ENCODE measurements at places on chromosomes 3 and 15.
A peak's percentile ranks its signal among the peaks of the same experiment; 100 is the strongest.

DNA sequence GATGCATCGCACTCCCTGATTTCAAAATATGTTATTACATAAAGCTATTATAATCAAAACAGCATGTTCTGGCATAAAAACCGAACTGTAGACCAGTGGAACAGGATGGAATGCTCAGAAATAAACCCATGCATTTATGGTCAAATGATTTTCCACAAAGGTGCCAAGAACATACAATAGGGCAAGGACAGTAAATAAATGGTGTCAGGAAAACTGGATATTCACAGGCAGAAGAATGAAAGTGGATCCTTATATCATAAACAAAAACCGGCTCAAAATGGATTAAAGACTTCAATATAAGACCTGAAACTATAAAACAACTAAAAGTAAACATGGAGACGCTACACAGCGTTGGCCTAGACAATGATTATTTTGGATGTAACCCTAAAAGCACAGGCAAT, 22.6 kb downstream of the USP50 start:
- DNase-seq = no peak

GRCh38 chr3:81300324-81300927, 461.0 kb downstream of the GBE1 start:
- DNase-seq = no peak

DNA sequence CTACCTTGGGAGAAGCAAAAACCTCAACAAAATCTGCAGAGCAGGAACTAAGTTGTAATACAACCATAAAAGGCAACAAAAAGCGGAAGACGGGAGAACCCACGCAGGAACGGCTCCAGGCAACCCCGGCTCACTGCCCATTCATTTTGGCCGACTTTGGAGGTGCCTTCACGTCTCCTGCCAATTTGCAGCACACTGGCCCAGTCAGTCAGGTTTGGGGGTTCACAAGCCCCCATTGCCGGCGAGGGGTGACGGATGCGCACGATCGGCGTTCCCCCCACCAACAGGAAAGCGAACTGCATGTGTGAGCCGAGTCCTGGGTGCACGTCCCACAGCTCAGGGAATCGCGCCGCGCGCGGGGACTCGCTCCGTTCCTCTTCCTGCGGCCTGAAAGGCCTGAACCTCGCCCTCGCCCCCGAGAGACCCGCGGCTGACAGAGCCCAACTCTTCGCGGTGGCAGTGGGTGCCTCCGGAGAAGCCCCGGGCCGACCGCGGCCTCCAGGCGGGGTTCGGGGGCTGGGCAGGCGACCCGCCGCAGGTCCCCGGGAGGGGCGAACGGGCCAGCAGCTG, 463 bp downstream of the TERC start:
- DNase-seq = peak; percentile 44

DNA sequence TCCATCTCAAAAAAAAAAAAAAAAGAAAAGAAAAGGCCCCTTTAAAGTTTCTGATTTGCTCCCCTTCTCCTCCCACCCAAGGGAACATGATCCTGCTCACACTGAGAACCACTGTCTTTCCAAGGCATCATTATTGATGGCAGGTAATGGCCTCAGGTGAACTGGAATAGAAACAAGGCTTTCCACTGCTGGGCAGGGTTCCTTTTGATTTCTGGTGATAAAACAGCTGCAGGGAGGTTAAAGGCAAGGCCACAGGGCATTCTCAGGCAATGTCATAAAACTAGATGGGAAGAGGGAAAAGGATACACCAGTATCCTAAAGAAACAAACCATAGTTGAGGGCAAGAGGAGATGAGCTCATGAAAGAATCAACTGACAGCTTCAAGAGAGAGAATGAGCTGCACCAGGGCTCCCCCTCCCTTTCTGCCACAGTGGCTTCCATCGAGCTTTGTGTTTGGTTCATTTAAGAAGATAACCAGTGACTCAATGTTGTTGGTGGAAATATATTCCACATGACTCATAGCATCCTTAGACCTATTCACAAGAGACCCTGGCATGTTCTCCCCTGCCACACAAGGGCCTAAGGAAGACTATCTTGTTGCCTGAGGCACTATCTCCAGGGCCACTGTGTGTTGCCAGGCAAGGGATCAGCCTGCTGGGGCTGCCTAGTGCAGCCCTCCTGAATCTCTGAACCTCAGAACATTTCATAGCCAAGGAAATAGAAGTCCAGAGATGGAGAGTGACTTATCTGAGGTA, 86.4 kb downstream of the WDR76 start:
- DNase-seq = peak; percentile 93

DNA sequence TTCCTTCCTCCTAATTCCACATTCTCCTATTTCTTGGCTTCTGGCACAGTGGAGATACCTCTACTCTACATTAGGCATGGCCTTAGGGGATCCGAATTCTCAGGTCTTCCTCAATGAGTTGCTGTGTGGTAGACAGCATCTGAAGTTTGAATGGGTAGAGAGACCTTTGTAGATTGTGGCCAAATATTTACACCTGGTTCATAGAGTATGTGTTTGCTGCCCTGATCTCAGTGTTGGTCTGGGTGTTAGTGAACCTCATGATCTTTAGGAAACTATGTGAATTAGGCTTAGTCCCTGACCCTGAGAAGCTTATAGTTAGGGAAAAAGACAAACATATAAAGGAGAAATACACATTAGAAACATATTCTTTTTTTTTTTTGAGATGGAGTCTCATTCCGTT, 75.8 kb downstream of the LPP start:
- DNase-seq = no peak

- no peak for DNase-seq
Observed at GRCh38 chr15:68499620-68500312, 67.8 kb upstream of the ITGA11 start.

GRCh38 chr15:50140983-50141382, 21.9 kb upstream of the ATP8B4 start:
- DNase-seq = no peak

DNA sequence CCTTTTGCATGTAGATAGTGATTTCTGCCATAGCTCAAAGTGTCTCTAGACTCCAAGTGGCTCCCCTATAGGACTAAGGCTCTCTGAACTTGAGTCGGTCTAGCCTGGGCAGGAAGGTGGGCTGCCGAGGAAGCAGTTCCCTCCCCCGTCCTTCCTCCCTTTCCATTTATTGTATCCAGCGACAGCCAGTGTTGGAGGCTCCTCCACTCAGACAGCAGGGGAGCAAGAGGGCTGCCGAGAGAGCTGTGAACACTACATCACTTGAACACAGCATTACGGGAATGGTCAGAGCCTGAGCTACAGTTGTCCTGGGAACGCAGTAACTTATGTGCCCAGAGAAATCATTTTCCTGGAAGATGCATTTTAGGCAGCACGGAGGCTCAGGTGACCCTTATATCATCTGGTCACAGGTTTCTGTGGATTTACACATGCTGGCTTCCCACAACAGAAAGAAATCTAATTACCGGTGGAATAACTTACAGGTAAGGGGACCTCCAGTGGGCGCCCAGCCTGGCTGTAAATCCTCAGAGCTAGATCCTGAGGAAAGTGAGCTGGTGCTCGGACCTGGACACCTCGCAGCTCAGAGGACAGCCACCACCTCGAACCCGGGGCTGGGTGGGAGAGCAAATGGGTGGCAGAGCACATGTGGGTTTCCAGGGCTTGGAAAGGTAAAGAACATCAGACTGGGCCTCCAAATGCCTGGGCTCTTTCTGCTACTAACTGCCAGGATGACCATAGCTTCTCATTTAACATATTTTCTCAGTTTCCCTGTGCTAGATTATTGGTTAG, 197.1 kb downstream of the UACA start:
- no peak for DNase-seq

DNA sequence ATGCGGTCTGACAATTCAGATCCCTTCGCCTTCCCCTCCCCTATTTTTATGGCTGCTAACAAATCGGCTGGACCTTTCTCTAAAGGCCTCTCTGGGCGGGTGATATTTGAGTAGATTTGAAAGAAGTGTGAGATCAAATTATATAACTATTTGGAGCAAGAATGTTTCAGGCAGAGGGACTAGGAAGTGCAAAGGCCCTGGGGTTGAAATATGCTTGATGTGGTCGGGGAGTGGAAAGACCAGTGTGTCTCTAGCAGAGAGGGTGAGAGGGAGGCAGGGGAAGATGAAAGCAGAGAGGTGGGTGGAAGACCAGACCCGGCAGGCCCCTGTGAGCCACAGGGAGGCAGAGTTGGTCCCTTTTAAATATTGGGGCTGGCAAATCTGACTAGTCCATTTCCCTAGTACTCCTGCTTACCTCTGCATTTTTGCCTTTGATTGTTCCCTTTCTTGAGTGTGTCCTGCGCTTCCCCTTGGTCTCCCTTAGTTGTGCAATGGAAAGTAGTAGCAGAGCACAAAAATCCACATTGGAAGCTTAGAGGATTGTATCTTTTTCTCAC, 32.3 kb downstream of the SLCO3A1 start:
- DNase-seq = no peak

- DNase-seq = no peak
Observed at GRCh38 chr3:51401735-51402134, 10.7 kb downstream of the RBM15B start.

DNA sequence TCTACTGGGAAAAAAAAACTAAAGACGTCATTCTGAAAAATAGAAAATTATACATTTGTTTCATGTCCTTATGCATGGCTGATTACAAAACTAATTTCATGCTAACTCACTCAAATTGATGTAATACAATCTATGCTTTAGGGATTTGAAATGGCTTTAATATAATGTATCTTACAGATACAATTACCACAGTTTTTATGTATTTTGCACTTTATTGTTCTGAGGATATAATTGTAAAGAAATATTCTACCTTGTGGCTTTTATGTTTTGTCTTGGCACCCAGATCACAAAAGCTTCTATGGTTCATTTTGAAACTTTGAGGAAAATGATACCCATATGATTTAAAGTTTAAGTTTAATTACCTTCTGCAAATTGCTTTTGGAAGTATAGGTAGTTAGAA, 122.5 kb downstream of the PLCL2 start:
- no peak for DNase-seq

GRCh38 chr3:120780977-120781376, 38.4 kb downstream of the GTF2E1 start:
- DNase-seq = peak; percentile 80

DNA sequence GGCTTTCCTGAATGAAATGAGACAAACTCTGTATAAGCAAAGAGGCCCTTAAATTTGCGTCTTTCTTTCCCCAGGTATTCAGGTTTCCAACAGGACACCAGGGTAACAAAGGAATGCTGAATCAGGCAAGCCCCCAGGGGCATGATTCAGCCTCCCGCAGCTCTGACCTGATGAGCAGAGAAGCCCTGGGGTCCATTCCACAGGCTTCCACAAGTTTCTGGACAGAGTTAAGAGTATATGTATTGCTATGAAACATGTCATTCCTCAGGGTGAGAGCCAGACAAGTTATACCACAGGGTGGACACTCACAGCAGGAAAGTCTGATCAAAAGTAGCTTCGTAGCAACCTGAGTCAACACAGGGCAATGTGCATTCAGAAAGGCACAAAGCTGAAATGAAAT, 68.1 kb upstream of the CTNNB1 start:
- peak; percentile 97 for DNase-seq

DNA sequence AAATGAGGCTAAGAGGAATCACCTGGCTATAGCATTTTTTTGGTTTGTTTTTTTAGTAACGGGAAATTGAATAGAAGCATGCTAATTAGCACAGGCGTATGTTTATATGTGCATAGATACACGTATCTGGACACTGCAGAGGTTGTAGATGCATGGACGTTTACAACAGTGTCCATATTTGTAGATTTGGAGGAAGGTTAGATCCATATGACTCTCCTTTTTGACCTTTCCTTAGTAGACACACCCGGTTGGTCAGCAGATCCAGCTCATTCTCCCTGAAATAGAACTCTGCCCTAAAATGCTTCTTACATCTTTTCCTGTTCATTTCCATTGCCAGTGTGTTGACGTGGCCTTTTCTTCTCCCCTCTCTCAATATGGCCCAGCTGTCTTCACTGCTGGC, 60.1 kb downstream of the SLCO3A1 start:
- DNase-seq = no peak

DNA sequence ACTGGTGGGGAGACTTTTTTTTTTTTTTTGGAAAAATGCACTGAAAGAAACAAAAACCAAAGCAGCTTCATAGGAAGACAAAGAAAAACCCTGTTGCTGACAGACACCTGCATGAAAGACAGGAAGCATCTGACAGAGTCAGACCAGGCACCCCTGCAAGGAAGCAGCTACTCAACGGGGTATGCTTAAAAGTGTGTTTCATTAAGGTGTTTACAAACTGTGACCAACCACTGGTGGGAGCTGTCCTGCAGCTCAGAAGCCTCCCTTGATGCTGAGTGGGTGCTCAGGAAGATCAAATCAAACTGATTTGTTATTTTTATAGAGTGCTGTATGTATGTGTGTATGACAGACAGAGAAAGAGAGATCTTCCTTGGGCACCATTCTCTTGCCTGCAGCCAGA, 34.7 kb upstream of the AGBL1 start:
- DNase-seq = no peak

DNA sequence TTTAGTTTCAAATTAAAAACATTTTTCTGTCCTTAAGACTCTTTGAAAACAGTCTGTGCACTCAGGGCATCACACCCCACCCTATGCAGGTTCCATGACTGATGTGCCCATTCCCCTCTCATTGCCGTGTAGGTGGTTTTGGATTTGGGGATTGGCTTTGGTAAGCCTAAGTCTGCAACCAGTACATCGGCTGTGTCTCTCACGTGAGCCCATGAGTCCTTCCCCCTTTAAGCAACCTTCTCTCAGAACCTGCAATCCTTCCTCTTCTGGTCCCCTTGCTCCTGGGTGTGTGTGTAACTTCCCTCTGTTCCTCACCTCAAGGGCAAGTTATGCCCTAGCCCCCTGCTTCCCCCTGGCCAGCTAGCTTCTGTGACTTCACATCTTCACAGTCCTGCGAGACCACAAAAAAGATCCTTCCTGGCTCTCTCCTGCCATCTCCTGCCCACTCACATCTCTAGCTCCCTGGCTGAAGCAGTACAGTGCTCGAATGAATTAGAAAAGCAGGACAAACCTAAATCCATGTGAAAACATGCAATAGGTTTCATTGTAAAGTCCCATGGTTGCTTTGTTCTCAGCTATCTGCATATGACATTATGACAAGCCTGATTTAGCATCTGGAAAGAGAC, 126.7 kb downstream of the UACA start:
- no peak for DNase-seq

DNA sequence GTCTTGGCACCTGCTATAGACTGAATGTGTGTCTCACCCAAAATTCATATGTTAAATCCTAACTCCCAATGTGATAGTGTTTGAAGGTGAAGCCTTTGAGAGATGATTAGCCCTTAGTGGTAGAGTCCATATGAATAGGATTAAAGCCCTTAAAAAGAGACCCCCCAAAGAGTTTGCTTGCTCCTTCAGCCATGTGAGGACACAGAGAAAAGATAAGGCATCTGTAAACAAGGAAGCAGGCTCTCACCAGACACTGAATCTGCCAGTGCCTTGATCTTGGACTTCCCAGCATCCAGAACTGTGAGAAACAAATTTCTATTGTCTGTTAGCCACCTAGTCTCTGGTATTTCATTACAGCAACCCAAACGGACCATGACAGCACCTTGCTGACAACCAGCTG, 16.6 kb downstream of the KPNA1 start:
- no peak for DNase-seq

DNA sequence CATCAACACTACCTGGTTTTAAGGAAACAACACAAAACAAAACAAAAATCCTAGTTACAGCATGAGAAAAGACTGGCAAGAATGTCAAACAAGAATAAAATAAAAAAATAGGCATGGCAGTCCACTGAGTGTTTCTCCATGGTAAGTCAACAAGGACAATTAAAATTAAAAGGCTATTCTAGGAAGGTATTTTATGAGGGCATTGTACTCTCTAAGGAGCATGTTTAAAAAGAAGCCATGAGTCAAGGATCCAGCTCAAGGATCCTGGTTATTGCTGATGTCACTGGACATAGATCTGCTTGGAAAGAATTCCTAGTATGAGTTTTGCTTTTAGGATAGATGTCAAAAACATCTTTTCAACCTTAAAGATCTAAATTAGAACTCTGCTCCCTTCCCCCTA, 106.7 kb downstream of the MYO5A start:
- DNase-seq = no peak

- DNase-seq = no peak
Observed at GRCh38 chr3:127159543-127159942, 33.4 kb upstream of the PRR23E start.
